ENCODE measurements at places on chromosomes 16 and 17. TPM values are rescaled to one million over a fixed set of nuclear protein-coding genes. Genes with fewer than 3 reads are reported as not detected.

GRCh38 chr16:8236816-8237215 is 353.5 kb downstream of the TMEM114 start:
- DNase-seq = no peak

- DNase-seq = no peak
These were observed 25.3 kb downstream of the CDH13 start for GRCh38 chr16:82651921-82652601.

Gene TMEM92
- total RNA-seq = 7.3 TPM

Gene KCNG4
- not detected for total RNA-seq
